ENCODE measurements at places on chromosomes 1 and 21. TPM values are rescaled to one million over a fixed set of nuclear protein-coding genes. Genes with fewer than 3 reads are reported as not detected.

GRCh38 chr1:233679591-233680373, 65.9 kb downstream of the KCNK1 start:
- H3K36me3 ChIP-seq = no peaks in the 10 kb centered on the region
- DNase-seq = no peak
- no peak overlapping the region for H3K27ac ChIP-seq
- H3K4me1 ChIP-seq = no peaks in the 10 kb centered on the region
- no peak overlapping the region for H3K4me3 ChIP-seq
- no peaks in the 10 kb centered on the region for H3K27me3 ChIP-seq

GRCh38 chr1:217076902-217077301, 353.7 kb upstream of the ESRRG start:
- no peak overlapping the region for H3K27ac ChIP-seq
- H3K27me3 ChIP-seq = no peaks in the 10 kb centered on the region
- H3K36me3 ChIP-seq = no peaks in the 10 kb centered on the region
- no peak overlapping the region for H3K4me3 ChIP-seq
- no peaks in the 10 kb centered on the region for H3K4me1 ChIP-seq

DNA sequence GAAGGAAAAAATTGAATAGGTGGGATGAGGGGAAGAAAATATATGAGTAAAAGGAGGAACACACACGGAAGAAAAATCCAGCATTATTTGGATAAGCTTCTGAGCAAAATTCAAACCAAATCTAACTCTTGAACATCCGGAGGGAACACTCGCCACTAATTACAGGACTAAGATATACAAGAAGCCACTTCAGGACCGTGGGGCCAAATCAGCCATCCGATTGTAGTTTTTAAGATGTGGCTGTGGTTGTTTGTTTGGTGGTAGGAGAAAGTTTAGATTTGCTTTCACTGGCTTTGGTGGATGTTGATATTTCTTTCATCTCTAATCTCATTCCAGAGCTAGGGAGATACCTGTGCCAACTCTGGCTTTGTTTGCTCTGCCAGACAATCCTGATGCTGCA, 43.7 kb upstream of the ADAMTS1 start:
- H3K27ac ChIP-seq = no peak overlapping the region
- H3K4me1 ChIP-seq = no peaks in the 10 kb centered on the region
- H3K4me3 ChIP-seq = no peak overlapping the region
- no peaks in the 10 kb centered on the region for H3K36me3 ChIP-seq
- no peak for DNase-seq
- H3K27me3 ChIP-seq = no peaks in the 10 kb centered on the region

GRCh38 chr21:36388835-36389234, 3.6 kb downstream of the CHAF1B start:
- H3K4me1 ChIP-seq = no peaks in the 10 kb centered on the region
- H3K27ac ChIP-seq = no peak overlapping the region
- DNase-seq = no peak
- H3K36me3 ChIP-seq = no peaks in the 10 kb centered on the region
- H3K27me3 ChIP-seq = no peaks in the 10 kb centered on the region
- H3K4me3 ChIP-seq = no peak overlapping the region

The FTCD gene
- not detected for total RNA-seq

The SH2D1B gene
- 0.82 TPM for total RNA-seq

DNA sequence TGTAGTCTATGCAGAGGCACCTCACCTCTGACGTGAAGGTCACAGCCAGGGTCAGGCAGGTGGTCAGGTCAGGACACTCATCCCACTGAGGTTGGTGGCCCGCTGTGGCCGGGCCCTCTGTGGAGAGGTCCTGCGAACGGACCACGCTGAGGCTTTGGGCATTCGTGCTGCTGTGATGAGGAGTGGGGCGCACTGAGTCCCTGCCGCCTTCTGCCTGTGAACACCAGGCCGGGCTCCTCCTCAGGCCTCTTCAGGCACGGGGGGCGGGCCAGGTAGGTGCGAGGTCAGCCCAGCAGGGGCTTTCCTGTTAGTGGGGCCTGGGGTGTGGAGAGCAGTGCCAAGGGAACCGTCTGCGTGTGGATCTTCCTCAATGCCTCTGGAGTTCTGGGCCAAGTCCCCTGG, 39.0 kb downstream of the COQ8A start:
- H3K4me3 ChIP-seq = no peak overlapping the region
- H3K27ac ChIP-seq = no peak overlapping the region
- DNase-seq = no peak
- peaks cover 11% of the 10 kb centered on the region for H3K4me1 ChIP-seq

- no peak overlapping the region for H3K27ac ChIP-seq
- H3K4me3 ChIP-seq = no peak overlapping the region
- H3K36me3 ChIP-seq = no peaks in the 10 kb centered on the region
- no peaks in the 10 kb centered on the region for H3K27me3 ChIP-seq
These were observed 11.2 kb upstream of the MFAP2 start for GRCh38 chr1:16991571-16991970.

- H3K36me3 ChIP-seq = no peaks in the 10 kb centered on the region
- no peak overlapping the region for H3K27ac ChIP-seq
- DNase-seq = no peak
- H3K4me3 ChIP-seq = no peak overlapping the region
These were observed 71.5 kb downstream of the MIS18A start for GRCh38 chr21:32207406-32207716.

The LCE2B gene
- not detected for total RNA-seq

The KDF1 gene
- total RNA-seq = 28.1 TPM

DNA sequence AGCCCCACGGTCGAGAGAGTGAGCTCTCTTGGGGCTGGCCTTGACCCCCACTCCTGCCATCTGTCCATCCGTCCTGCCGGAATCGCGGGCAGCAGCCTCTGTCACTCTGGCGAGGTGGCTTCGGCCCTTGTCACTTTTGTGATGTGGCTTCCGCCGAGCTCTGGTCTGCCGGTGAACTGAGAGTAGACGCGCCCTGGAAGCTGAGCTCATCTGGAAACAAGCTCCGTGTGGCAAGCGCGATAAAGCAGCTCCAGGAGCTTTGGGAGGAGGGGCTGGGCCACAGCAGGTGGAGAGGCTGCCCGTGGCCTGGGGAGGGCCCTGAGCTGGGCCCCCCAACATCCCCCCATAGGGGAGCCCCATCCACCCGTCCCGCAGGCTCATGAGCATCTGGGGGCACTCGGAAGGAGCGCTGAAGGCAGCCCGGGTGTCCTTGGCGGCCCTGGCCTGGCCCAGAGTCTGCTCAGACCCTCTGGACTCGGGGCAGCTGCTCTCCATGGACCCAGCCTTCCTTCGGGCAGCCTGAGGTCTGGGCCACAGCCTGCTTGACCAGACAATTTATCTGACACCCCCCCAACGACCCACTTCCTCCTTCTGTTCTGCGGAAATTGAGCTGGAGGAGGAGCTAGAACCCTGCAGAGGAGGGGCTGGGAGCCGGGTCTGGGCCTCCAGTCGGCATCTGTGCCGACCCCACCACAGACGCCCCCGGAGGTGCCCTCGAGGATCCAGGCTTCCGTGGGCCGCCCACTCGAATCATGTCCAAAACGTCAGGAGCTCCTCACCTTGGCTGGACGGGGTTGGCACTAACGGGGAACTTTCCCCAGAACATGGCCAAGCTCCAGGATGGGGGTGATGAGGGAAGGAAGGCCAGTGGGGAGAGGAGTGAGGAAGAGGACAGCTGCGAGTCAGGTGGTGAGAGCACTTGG, 59.1 kb downstream of the SLC19A1 start:
- no peak for DNase-seq
- peak overlapping the region; percentile 23 for H3K27ac ChIP-seq
- no peaks in the 10 kb centered on the region for H3K36me3 ChIP-seq
- no peak overlapping the region for H3K4me3 ChIP-seq
- H3K27me3 ChIP-seq = no peaks in the 10 kb centered on the region

The CFAP74 gene
- not detected for total RNA-seq

- H3K4me3 ChIP-seq = no peak overlapping the region
- DNase-seq = no peak
- no peaks in the 10 kb centered on the region for H3K36me3 ChIP-seq
- H3K4me1 ChIP-seq = no peaks in the 10 kb centered on the region
- no peak overlapping the region for H3K27ac ChIP-seq
These were observed 330.8 kb downstream of the NPHP4 start for GRCh38 chr1:5661196-5662085.

GRCh38 chr1:220195701-220196100, 76.6 kb downstream of the RAB3GAP2 start:
- peaks cover 32% of the 10 kb centered on the region for H3K36me3 ChIP-seq
- H3K27ac ChIP-seq = no peak overlapping the region
- no peak for DNase-seq
- H3K4me3 ChIP-seq = no peak overlapping the region
- H3K27me3 ChIP-seq = no peaks in the 10 kb centered on the region
- no peaks in the 10 kb centered on the region for H3K4me1 ChIP-seq

DNA sequence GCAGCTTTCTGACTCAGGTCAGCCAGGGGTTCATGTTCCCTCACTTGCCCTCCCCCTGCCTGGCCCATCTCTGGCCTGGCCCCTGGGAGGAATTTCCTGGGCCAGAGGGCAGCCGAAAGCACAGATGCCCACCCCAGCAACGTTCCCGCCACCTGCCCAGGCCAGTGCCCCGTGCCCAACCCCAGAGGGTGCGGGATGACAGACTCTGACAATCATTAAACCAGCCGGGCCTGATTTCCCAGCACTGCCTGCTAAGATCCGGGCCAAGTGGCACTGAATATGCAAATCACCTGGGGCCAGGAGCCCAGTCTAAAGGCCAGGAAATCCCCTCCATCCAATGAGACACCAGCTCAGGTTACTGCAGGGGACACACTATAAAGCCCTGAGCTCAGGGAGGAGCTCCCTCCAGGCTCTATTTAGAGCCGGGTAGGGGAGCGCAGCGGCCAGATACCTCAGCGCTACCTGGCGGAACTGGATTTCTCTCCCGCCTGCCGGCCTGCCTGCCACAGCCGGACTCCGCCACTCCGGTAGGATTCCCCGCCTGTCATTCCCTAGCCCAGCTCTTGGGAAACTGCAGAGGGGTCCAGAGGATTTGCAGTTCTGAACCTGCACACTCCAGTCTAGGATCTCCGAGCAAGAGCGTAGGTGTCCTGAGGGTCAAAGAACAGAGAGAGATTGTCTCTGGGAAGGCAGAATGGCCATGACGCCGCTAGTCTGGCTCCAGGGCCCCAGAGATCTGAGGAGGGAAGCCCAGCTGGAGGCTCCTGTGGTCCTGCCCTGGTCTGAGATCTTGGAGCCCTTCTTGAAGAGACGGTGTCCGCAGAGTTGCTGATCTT, at the start of gene ELF3:
ELF3 (plus strand) TSS at position 408 of the 836 bp plus-strand sequence. CDS start 550 bp downstream, outside the sequence.
- peak; percentile 92 for DNase-seq
- no peaks in the 10 kb centered on the region for H3K36me3 ChIP-seq
- no peaks in the 10 kb centered on the region for H3K27me3 ChIP-seq
- peak within 1 kb of the TSS; percentile 91 for H3K27ac ChIP-seq
- peak within 1 kb of the TSS; percentile 72 for H3K4me3 ChIP-seq

- no peak for DNase-seq
- H3K27ac ChIP-seq = peak overlapping the region; percentile 87
- H3K4me1 ChIP-seq = peaks cover 28% of the 10 kb centered on the region
- peak overlapping the region; percentile 61 for H3K4me3 ChIP-seq
- H3K27me3 ChIP-seq = no peaks in the 10 kb centered on the region
These were observed 2.6 kb downstream of the CTSS start for GRCh38 chr1:150763018-150763417.

The COL6A1 gene
- 208 TPM for total RNA-seq

DNA sequence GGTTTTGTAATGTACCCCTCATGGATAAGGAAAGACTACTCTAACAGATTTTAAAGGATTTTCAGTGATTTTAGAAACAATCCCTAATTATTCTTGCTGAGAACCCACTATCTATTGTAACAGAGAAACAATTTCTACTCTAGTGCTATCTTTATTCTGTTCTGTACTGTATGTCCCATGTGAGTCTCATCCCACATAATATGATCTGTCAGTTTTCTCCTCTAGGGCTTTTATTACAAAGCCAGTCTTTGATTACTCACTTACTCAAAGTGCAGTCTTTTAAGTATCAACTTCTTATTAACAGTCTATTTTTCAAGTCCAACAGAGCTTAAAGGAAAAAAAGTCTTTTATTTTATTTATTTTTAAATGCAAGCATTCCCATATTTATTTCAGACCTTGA, 54.8 kb downstream of the CTH start:
- H3K4me3 ChIP-seq = no peak overlapping the region
- no peaks in the 10 kb centered on the region for H3K36me3 ChIP-seq

The PRRX1 gene
- total RNA-seq = 0.75 TPM

GRCh38 chr1:19445417-19446342, 39.7 kb downstream of the CAPZB start:
- no peak for DNase-seq
- H3K36me3 ChIP-seq = no peaks in the 10 kb centered on the region
- peaks cover 96% of the 10 kb centered on the region for H3K4me1 ChIP-seq
- peak overlapping the region; percentile 81 for H3K27ac ChIP-seq
- no peaks in the 10 kb centered on the region for H3K27me3 ChIP-seq

GRCh38 chr1:22285549-22286396, 142.9 kb upstream of the WNT4 start:
- no peak overlapping the region for H3K4me3 ChIP-seq
- no peak overlapping the region for H3K27ac ChIP-seq
- no peaks in the 10 kb centered on the region for H3K4me1 ChIP-seq
- H3K36me3 ChIP-seq = no peaks in the 10 kb centered on the region
- DNase-seq = no peak

The CFHR4 gene
- total RNA-seq = not detected

Data from transverse colon (tissue), 4 donors.